ENCODE measurements at places on chromosomes 11 and 22.

DNA sequence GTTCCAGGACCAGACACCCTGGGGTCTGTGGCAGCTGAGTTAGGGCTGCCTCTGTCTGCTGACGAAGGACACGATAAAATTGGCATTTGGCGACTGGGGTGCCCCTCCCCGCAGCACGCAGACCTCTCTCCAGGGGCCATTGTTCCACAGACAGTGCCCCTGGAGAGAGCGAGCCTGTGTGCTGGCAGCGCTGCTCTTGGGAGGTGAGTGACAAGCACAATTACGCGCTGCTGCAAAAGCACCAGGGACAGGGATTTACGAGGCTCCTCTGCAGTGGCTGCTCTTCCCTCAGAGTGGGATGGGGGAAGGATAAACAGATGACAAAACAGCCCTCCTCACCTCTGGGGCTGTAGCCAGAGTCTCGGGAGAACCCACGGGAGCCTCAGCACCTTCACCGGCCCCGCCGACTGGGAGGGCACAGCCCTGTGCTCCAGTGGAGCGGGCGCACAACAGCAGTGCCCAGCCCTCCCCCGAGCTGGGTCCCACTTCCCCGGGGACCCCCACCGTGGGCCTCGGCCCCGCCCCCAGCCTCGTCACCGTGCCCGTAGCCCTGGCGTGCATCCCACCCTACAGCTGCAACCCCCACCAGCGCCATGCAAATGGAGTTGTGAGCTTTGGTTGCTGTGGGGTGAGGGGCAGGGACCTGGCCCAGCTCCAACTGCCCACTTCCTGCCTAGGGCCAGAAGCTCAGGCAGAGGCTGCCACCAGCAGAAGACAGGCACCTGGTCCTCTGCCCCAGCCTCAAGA is 19.6 kb downstream of the CHID1 start:
- DNase-seq, result no peak

- DNase-seq, result no peak
Measured at GRCh38 chr11:1839924-1840779, 1.4 kb downstream of the TNNI2 start.

GRCh38 chr11:3747704-3748103 is 49.6 kb downstream of the NUP98 start:
- no peak for DNase-seq

GRCh38 chr22:43426816-43427215 is 15.0 kb downstream of the MPPED1 start:
- DNase-seq, result no peak

DNA sequence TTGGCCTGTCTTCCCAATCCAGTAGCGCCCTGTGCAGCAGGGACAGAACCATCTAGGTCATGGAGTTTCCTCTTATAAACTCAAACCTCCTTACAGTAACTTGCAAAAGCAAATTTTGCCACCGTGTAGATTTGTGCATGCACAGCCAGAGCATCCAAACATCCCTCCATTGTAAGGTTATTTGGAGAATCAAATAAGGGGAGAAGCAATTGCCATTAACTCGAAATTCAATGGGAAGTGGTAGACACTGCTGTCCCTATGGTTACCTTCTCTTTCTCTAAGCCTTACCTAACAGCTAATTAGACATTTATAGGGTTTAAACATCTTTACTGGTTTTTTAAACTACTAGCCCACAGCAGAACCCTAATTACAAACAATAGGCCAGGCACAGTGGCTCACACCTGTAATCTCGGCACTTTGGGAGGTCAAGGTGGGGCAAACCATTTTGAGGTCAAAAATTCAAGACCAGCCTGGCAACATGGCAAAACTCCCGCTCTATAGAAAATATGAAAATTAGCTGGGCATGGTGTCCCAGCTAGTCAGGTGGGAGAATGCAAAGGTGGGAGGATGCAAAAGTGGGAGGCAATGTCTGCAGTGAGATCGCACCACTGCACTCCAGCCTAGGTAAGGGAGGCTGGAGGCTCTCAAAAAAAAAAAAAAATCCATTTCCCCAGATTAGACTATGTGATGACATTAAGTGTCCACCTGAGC is 6.6 kb downstream of the HSPA8 start:
- no peak for DNase-seq

Data from dorsolateral prefrontal cortex (tissue), 122 donors.